ENCODE measurements at places on chromosomes 2 and 18. TPM values are rescaled to one million over a fixed set of nuclear protein-coding genes. Genes with fewer than 3 reads are reported as not detected.
A peak's percentile ranks its signal among the peaks of the same experiment; 100 is the strongest.

GRCh38 chr2:217834744-217835513 lies 167.9 kb downstream of the TNS1 start:
- peak; percentile 37 for DNase-seq

GRCh38 chr2:158128168-158128973 lies 26.7 kb downstream of the UPP2 start:
- DNase-seq, result no peak

- no peak for DNase-seq
Measured at GRCh38 chr18:77733292-77733903, 483.8 kb downstream of the GALR1 start.

DNA sequence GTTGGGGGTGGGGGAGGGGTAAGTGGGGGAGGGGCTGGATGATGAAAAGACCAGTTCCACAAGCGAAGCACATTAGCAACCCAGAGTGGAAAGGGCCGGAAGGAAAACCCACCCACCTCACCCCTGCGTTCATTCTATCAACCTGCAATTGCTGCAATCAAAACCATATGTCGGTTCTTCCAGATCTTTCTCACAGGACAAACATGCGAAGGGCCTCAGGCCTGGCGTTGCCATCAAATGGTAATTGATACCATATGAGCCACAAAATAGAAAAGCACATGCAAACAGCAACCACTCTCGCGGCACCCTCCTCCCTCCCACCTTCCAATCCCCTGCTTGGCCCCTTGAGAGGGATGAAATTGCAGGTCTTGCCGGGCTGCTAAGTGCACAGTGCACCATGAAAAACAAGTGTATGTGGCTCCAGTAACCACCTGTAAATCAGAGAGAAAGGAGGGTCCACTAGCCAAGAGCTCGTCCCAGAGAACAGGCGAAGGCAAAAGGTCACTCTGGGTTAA lies 287.5 kb downstream of the TCF4 start:
- DNase-seq, result peak; percentile 4

DNA sequence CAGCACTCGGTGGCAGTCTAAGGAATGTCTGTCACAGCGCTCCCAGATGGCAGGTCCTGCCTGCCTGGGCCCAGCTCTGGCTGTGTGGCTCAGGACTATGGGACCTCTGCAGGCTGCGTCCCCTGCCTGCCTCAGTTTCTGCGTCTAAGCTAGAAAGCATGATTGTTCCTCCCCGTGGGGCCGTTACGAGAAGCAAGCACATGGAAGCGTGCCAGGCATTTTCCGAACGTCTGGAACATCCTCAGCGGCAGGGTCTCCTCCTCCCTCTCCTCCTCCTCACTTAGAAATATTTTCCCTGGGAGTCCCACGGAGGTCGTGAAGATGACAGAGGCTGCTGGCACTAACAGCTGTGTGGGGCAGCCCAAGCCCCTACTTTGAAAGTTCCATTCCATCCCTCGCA lies 43.3 kb downstream of the LRRFIP1 start:
- DNase-seq, result no peak

DNA sequence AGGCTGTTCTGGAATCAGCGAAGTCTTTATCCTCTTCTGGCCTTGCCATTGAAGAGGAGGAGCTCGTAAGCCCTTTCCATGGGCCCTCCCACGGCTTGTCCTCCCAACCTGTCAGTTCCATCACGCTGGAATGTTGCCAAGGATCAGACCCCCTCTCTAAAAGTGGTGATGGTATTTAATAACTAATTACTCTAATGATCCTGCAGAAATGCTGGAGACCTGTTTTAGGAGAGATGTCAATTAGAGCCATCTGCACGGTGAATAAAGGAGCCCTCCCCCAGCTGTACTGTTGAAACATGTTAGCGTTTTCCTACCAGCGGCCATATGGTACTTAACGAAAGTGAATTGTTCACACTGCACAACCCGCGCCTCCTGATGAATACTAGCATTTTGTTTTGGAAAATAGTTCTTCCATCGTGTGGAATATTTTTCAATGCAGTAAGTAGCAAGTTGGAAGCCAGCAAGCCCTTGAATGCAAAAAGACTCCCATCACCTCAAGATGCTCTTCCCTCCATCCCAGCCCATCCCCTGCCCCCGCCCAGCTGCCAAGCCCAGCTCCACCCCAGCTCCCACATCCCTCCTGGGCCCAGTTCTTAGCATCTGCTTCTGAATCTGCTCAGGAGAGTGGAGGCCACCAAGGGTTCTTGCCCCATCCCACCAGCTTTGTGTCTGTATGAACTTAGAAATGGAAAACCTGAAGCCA lies 145.4 kb downstream of the KLHL29 start:
- DNase-seq, result peak; percentile 57

GRCh38 chr2:196274387-196274809 lies 103.0 kb upstream of the STK17B start:
- DNase-seq, result no peak

DNA sequence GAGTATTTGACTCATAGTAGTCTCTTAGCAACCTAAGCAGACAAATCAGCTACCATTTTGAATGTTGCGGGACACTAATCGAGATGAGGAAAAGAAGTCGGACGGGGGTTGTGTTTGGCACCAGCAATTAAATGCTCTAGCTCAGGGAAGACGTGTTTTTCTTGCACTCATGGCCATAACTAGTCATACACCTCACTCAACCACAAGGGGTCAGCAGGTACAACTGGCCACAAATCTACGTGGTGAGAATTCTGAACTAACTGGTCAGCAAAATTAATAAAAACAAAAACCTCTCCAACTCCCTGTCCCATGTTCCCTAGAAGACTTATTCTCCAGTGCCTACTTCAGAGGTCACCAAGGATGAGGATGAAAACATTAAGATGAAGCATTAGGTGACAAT lies 1467.8 kb downstream of the DPP10 start:
- DNase-seq, result no peak

GRCh38 chr2:26274058-26274613 lies 29.4 kb downstream of the HADHB start:
- peak; percentile 90 for DNase-seq

DNA sequence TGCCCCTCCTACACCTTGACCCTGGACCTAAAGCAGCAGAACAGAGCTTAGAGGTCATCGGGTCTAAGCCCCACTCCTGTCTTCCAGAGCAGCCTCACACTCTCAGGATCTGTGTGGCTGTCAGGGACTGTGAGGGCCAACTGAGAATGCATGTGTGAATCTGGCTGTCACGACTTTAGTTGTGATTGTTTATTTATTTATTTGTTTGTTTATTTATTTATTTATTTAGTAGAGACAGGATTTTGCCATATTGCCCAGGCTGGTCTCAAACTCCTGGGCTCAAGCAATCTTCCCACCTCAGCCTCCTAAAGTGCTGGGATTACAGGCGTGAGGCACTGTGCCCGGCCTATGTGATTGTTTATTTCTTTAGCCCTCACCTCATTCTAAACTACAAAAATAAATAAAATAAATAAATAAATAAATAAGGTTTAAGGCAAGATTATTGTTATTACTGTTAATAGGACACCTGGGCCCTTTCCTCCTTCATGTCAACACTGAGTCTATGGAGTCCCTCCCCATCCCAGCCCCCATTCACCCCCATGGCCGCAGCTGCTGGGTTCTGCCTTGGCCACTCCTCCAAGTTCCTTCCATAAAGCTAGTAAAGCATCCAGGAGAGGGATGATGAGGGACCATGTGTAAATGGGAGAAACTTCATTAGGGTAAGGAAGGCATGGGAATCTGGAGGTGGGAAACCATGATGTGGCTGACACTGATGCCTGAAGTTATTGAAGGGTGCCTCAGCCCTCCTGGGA lies 39.9 kb upstream of the EDAR start:
- no peak for DNase-seq

DNA sequence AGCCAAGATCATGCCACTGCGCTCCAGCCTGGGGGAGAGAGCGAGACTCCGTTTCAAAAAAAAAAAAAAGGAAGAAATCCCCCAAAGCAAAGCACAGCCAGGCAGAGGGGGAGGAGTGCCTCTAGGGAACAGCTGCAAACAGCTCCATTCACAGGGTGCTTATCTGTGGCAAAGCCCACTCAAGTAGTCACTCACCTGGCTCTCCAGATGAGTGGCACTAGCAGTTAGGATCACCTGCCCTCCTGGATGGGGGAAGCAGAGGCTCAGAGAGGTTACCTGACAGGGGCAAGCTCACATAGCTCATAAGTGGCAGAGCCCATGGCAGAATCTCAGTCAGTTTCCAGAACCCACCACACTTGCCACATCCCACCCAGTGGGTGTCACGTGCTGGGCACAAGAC lies 30.3 kb downstream of the TFCP2L1 start:
- DNase-seq, result no peak

PROKR1 gene
- not detected for total RNA-seq

HMSD gene
- total RNA-seq, result under 0.01 TPM

TEX44 gene
- not detected for total RNA-seq

All from osteoblast (primary cell).